ENCODE measurements at places on chromosomes 3 and 15. TPM values are rescaled to one million over a fixed set of nuclear protein-coding genes. Genes with fewer than 3 reads are reported as not detected.
A peak's percentile ranks its signal among the peaks of the same experiment; 100 is the strongest.

- H3K4me1 ChIP-seq: no peaks in the 10 kb centered on the region
- H3K36me3 ChIP-seq: no peaks in the 10 kb centered on the region
- no peak overlapping the region for H3K4me3 ChIP-seq
Measured at GRCh38 chr3:128185630-128186447, 32.6 kb downstream of the EEFSEC start.

- no peak overlapping the region for H3K27ac ChIP-seq
- H3K27me3 ChIP-seq: no peaks in the 10 kb centered on the region
- H3K36me3 ChIP-seq: no peaks in the 10 kb centered on the region
- no peak overlapping the region for H3K4me3 ChIP-seq
- peaks cover 36% of the 10 kb centered on the region for H3K4me1 ChIP-seq
- no peak for DNase-seq
Measured at GRCh38 chr15:48862705-48863104, 15.2 kb upstream of the EID1 start.

DNA sequence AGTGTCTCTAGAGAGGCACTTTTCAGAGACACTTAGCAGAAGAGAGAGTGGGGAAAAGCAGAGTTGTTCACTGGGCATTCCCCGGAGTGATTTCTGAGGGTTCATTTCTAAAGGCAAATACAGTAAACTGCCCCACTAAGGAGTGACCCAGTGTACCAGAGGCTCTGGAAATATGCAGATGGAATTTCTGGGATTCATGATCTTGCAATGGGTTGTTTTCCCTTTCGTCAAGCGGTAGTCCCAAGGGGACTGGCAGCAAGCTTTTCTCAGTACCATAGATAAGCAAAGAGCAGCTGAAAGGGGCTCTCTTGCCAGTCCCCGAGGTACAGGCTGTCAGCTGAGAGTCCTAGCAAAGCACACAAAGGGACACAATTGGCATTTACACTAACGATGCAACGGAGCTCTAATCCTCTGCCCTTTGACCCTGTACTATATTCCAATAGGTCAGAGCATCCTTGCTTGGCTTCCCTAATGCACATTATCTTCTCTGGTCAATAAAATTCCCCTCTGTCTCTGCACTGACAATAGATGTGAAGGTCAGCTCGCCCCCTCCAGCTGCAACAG is 155.6 kb downstream of the SEMA6D start:
- H3K4me3 ChIP-seq: no peak overlapping the region
- H3K27me3 ChIP-seq: no peaks in the 10 kb centered on the region
- no peaks in the 10 kb centered on the region for H3K4me1 ChIP-seq
- no peak for DNase-seq
- H3K36me3 ChIP-seq: no peaks in the 10 kb centered on the region
- no peak overlapping the region for H3K27ac ChIP-seq

- no peaks in the 10 kb centered on the region for H3K4me1 ChIP-seq
- no peaks in the 10 kb centered on the region for H3K27me3 ChIP-seq
- H3K27ac ChIP-seq: no peak overlapping the region
- H3K36me3 ChIP-seq: no peaks in the 10 kb centered on the region
- DNase-seq: no peak
Measured at GRCh38 chr3:43399034-43399433, 112.7 kb downstream of the SNRK start.

Gene MORC1
- polyA plus RNA-seq: not detected

DNA sequence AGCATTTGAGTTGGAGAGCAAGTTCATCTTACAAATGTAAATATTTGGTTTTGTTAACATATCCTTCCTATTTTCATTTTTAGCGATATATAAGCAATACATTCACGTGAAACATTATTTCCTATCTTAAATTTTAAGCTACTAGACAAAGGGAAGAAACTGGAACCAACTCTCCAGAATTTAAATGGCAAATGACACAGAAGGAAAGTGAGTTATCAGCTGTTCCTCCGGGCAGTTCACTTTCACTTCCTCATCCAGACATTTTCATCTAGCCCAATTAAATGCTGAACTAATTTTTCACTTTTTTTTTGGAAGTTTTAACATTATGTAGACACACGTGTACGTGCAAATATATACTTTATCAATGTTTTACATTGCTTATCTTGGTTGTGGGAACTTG is 58.7 kb downstream of the MORC1 start:
- no peak for DNase-seq
- H3K27ac ChIP-seq: no peak overlapping the region
- H3K27me3 ChIP-seq: no peaks in the 10 kb centered on the region
- no peak overlapping the region for H3K4me3 ChIP-seq

Gene DNAJA4
- polyA plus RNA-seq: 0.02 TPM

Gene CA12
- polyA plus RNA-seq: 44.3 TPM

GRCh38 chr3:61802772-61803171 is 241.4 kb downstream of the PTPRG start:
- no peaks in the 10 kb centered on the region for H3K27me3 ChIP-seq
- H3K4me3 ChIP-seq: no peak overlapping the region
- no peaks in the 10 kb centered on the region for H3K36me3 ChIP-seq
- peaks cover under 1% of the 10 kb centered on the region for H3K4me1 ChIP-seq
- H3K27ac ChIP-seq: no peak overlapping the region

- no peak overlapping the region for H3K27ac ChIP-seq
- no peak for DNase-seq
- no peaks in the 10 kb centered on the region for H3K36me3 ChIP-seq
- no peaks in the 10 kb centered on the region for H3K27me3 ChIP-seq
Measured at GRCh38 chr3:127454051-127454450, 136.5 kb downstream of the TPRA1 start.

DNA sequence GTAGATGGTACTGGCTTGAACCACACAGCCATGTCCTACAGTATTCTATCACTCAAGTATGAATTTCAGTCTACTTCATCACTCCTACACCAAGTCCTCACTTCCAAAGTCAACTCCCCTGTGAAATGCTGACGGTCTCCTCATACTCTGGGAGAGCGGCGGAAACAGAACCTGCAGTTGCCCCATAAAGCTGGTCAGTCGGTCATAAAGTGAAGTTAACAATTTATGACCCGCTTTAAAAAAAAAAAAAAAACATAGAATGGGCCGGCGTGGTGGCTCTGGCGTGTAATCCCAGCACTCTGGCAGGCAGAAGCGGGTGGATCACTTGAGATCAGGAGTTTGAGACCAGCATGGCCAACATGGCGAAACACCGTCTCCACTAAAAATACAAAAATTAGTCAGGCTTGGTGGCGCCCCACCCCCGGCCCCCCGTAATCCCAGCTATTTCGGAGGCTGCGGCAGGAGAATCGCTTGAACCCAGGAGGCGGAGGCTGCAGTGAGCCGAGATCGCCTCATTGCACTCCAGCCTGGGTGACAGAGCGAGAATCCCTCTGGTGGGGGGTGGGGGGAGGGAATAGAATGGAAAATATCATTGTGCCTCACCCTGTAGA is 2.1 kb downstream of the TRANK1 start:
- no peaks in the 10 kb centered on the region for H3K4me1 ChIP-seq
- H3K36me3 ChIP-seq: no peaks in the 10 kb centered on the region
- no peak overlapping the region for H3K4me3 ChIP-seq
- H3K27ac ChIP-seq: no peak overlapping the region
- no peak for DNase-seq

DNA sequence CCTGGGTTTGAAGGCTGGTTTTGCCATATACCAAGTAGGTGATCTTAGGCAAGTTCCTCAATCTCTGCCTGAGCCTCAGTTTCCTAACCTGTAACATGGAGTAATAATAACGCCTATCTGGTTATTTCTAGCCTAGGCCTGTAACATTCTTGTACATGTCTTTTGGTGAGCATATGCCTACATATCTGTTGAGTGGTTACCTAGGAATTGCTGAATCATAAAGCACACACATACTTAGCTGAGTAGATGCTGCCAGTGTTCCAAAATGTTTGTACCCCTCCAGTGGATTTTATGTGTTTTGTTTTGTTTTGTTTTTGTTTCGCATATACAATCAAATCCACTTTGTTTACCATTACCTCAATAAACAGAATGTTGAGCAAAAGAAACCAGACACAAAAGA is 17.4 kb upstream of the MFGE8 start:
- no peaks in the 10 kb centered on the region for H3K36me3 ChIP-seq
- H3K27ac ChIP-seq: no peak overlapping the region
- no peaks in the 10 kb centered on the region for H3K4me1 ChIP-seq

DNA sequence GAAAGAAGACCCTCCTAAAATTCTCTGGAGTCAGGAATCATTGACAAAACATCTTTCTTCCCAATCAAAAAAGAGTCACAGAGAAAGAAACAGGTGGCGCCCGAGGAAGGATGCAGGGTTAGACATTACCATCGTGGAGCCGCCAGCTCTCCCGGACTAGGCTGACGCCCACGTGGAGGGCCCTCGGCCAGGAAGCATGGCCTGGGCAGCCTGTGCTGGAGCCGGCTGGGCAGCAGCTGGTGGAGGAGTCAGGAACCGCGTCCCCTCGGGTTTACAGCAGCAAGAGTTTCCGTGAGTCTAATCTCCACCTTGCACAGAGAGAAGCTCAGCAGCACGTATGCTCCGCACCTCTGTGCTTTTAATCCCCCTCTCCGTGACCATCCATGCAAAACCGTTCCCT is 533.7 kb upstream of the ATP11B start:
- H3K36me3 ChIP-seq: no peaks in the 10 kb centered on the region
- DNase-seq: peak; percentile 15
- H3K27ac ChIP-seq: no peak overlapping the region
- no peaks in the 10 kb centered on the region for H3K4me1 ChIP-seq
- no peak overlapping the region for H3K4me3 ChIP-seq

Gene DLL4
- 0.03 TPM for polyA plus RNA-seq

- H3K27me3 ChIP-seq: no peaks in the 10 kb centered on the region
- H3K4me1 ChIP-seq: no peaks in the 10 kb centered on the region
- H3K4me3 ChIP-seq: no peak overlapping the region
- no peak for DNase-seq
- H3K36me3 ChIP-seq: no peaks in the 10 kb centered on the region
Measured at GRCh38 chr3:24037971-24038370, 92.9 kb downstream of the NR1D2 start.

GRCh38 chr15:51240066-51240465 is 98.3 kb downstream of the CYP19A1 start:
- no peak for DNase-seq
- H3K4me1 ChIP-seq: no peaks in the 10 kb centered on the region
- H3K27ac ChIP-seq: no peak overlapping the region
- H3K4me3 ChIP-seq: no peak overlapping the region

Gene PPP1R14D
- not detected for polyA plus RNA-seq

DNA sequence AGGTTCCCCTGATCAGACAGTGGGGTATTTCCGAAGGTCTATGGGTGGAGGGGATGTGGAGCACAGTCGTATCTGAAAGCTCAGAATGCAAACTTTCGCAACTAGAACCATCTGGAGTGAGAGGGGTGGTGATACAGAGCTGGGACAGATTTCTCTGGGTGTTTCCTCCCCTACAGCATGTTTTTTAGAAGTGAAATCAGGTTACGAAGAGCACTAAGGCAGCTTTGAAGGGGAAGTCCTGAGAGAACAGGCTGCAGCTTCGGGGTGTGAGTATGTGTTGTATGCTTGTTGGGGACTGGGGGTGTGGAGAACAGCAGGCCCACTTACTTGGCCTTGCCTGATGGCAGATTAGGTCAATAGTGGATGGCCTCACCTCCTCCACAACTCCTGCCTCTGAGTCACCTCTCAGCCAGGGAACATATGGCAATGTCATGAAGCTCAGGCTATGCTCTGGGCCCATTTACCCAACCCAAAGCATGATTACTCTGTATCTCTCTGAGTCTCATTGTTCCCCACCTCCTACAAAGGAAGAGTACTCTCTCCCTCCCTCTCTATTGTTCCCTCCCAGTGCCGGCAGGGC is 107.2 kb upstream of the RASGRP1 start:
- H3K36me3 ChIP-seq: no peaks in the 10 kb centered on the region
- no peak overlapping the region for H3K4me3 ChIP-seq
- H3K4me1 ChIP-seq: no peaks in the 10 kb centered on the region
- peak; percentile 9 for DNase-seq

Gene NAALADL2
- polyA plus RNA-seq: 1.2 TPM

- H3K4me1 ChIP-seq: no peaks in the 10 kb centered on the region
- no peak overlapping the region for H3K4me3 ChIP-seq
- no peak for DNase-seq
Measured at GRCh38 chr3:68648494-68648893, 283.9 kb downstream of the TAFA4 start.

Gene RPL32
- polyA plus RNA-seq: 2,077 TPM

- no peak for DNase-seq
- no peaks in the 10 kb centered on the region for H3K4me1 ChIP-seq
- no peak overlapping the region for H3K4me3 ChIP-seq
- no peaks in the 10 kb centered on the region for H3K36me3 ChIP-seq
Measured at GRCh38 chr15:94587113-94587512, 355.8 kb downstream of the MCTP2 start.

DNA sequence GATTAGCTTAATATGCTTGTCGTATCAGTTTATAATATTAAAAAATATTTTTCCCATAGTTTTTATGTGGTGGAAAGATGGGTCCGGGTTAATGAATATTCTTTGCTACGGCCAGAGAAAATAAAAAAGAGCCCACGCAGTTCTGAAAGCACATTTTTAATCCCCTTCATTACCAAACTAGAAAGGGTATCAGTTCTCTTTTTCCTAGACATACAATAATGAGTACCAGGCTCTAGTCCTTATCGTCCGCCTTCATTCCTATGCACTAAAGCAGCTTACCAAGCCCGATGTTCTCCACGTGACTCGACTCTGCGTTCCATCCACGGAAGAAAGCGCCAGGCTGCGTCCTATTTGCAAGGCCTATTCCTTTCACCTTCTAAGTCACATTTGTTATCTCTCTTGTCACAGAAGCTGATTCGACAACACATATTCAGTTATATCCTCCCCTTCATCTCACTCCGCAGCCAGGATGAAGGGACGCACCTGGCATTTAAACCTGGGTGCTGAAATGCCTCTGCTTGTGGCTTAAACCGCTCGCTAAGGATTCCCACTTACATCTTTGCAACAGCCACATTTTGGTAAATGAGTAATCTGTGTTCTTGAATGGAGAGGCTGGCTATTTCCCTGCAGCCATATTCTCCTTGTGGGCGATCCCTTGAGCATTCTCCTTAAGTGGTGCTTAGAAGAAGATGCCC is 257.0 kb downstream of the CD47 start:
- DNase-seq: no peak
- H3K4me1 ChIP-seq: no peaks in the 10 kb centered on the region
- no peaks in the 10 kb centered on the region for H3K27me3 ChIP-seq
- H3K27ac ChIP-seq: no peak overlapping the region
- H3K36me3 ChIP-seq: no peaks in the 10 kb centered on the region

DNA sequence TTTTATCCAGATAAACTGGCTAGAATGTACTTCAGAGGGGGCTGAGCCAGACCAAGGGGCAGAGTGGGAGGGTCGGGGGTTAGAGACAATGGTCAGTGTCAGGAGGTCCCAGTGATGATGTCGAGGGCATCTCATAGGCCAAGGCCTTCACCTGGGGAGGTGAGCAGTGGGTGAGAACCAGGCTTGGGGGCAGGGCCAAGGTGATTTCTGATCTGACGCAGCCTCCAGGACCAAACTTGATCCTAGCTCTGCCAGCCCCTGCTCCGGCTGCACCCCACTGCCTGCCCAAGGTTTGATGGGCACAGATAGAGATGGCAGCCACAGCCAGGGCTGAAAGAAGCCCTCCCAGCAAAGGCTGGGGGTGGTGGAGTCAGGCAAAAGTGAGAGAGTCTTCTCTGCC is 14.9 kb downstream of the XYLB start:
- no peak overlapping the region for H3K4me3 ChIP-seq
- H3K27ac ChIP-seq: no peak overlapping the region
- no peak for DNase-seq
- no peaks in the 10 kb centered on the region for H3K4me1 ChIP-seq
- peaks cover 3% of the 10 kb centered on the region for H3K36me3 ChIP-seq

Measured in SK-N-SH (cell line).